ENCODE measurements at places on chromosomes 3 and 15. TPM values are rescaled to one million over a fixed set of nuclear protein-coding genes. Genes with fewer than 3 reads are reported as not detected.

Gene RTP4
- total RNA-seq: not detected

Gene ROBO2
- total RNA-seq: 2.9 TPM

Gene LEKR1
- not detected for total RNA-seq

Gene NLGN1
- 5.2 TPM for total RNA-seq

Gene WDR93
- total RNA-seq: not detected

Gene KLHL40
- not detected for total RNA-seq

Gene CHRD
- 172 TPM for total RNA-seq

Gene TRIP4
- 5.6 TPM for total RNA-seq

Gene C3orf52
- 0.32 TPM for total RNA-seq

Gene ROBO1
- total RNA-seq: 13.4 TPM

Gene ADCY5
- 32.2 TPM for total RNA-seq

Gene LSAMP
- 0.11 TPM for total RNA-seq

Gene BHLHE40
- 52.2 TPM for total RNA-seq

Gene PPP1R14D
- total RNA-seq: not detected

Gene CCR4
- total RNA-seq: 3.1 TPM

Gene CNTN4
- 37.5 TPM for total RNA-seq

Gene SYNPR
- total RNA-seq: not detected

Gene ATG3
- total RNA-seq: 73.3 TPM

Gene LYSMD2
- total RNA-seq: 45.3 TPM

Gene KCNAB1
- total RNA-seq: 15.1 TPM

Gene BTBD1
- 63.9 TPM for total RNA-seq

Gene ITIH4
- 9.8 TPM for total RNA-seq

Gene AGBL1
- not detected for total RNA-seq

Gene HGD
- total RNA-seq: 19.2 TPM

Gene TNFSF10
- total RNA-seq: 89.8 TPM

Gene CLEC3B
- 130 TPM for total RNA-seq

Gene CFAP44
- 1.6 TPM for total RNA-seq

Gene NUTM1
- not detected for total RNA-seq

Gene ARPP21
- not detected for total RNA-seq

Gene KNG1
- total RNA-seq: not detected

Gene GPR62
- not detected for total RNA-seq

Gene MUC13
- not detected for total RNA-seq

Gene PAK6
- not detected for total RNA-seq

Gene FBXL2
- total RNA-seq: 33.4 TPM

Gene GABRR3
- not detected for total RNA-seq

Gene ERC2
- 0.11 TPM for total RNA-seq

Gene CPEB1
- total RNA-seq: 2.4 TPM

Gene TSPAN3
- 98.2 TPM for total RNA-seq

Gene MAP6D1
- not detected for total RNA-seq

Gene SLC28A1
- not detected for total RNA-seq

Gene SPATA12
- not detected for total RNA-seq

Gene NEO1
- total RNA-seq: 21.8 TPM

Gene PLAAT1
- total RNA-seq: not detected

Gene ILDR1
- total RNA-seq: not detected

Gene SNURF
- total RNA-seq: not detected

Gene HEMK1
- 13.1 TPM for total RNA-seq

Gene RFT1
- 12.1 TPM for total RNA-seq
